ENCODE measurements at places on chromosomes 5 and 9.

DNA sequence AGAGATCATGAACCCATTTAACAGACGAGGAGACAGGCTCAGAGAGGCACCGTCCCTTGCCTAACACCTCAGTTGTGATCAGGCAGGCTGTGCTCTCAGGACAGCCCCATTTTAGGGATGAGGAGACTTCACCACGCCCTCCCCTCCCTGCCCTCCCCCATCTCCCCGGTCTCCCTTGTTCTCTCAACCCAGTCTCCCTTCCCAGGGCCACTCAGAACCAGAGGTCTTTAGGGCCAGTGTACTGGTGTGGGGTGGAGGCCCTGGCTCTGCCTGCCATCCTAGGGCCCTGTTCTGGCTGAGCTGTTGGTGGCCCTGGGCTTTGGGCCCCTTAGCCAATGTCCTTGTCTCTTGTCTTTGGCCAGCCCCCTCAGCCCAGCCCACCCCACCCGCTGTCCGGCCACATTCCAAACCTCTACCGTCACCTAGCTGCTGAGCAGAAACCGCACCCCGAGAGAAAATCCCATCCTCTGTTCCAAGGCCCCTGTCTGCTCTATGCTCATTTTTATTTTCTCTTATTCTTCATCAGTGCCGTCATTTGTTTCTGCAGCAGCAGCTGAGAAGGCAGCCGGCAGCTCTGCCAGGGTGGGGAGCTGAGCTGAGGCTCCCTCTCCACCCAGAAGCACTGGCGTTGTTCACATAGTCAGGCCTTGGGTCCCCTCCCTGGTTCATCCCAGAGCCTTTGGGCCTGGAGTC lies 33.9 kb downstream of the OLFML2A start:
- DNase-seq: no peak

GRCh38 chr5:170300361-170301013 lies 2.9 kb upstream of the LCP2 start:
- no peak for DNase-seq

- no peak for DNase-seq
Observed at GRCh38 chr9:116927726-116928125, 240.6 kb downstream of the TRIM32 start.

GRCh38 chr9:107090218-107090617 lies 192.9 kb upstream of the RAD23B start:
- DNase-seq: no peak

GRCh38 chr5:109754319-109754718 lies 64.6 kb downstream of the MAN2A1 start:
- no peak for DNase-seq

DNA sequence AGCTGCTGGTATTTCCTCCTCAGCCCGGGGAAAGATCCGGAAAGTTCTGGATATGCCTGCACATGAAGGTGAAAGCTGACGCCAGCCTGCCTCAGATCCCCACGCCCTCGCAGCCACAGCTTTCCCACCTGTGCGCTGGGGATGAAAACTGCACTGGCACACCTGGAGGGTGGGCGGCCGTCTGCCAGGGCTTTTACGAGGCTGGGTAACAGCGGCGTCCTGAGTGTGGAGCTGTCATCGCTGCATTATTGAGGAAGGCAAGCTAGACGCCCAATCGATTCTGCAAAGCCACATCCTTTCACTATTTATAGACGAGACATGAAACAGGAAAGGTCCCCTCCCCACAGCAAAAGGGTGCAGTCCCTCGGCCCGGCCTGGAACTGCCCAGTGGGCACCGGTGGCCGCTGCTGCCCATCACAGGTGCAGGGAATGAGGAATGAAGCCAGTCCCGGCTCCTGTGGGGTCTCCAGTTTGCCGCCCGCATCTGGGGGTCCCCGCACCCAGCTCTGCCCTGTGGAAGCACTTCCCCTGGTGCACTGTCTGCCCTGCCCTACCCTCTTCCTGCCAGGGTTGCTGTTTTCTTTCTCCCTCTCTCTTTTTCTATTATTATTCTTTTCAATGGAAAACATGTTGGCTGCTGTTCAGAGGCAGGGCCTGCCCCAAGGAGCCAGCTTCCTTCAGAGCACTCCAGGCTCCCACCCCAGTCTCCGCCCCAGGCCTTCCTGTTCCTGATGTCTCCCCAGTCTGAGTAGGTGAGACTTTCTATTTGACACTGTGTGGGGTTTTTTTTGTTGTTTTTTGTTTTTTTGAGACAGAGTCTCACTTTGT lies 7.0 kb downstream of the NOTCH1 start:
- DNase-seq: no peak
